ENCODE measurements at places on chromosomes 4 and X. TPM values are rescaled to one million over a fixed set of nuclear protein-coding genes. Genes with fewer than 3 reads are reported as not detected.

Gene DMD
- 8.4 TPM for total RNA-seq

Gene F11
- total RNA-seq: 1.6 TPM

Gene ETDA
- total RNA-seq: not detected

Gene RHOXF1
- not detected for total RNA-seq

Gene ZAR1
- 0.87 TPM for total RNA-seq

Gene MXRA5
- total RNA-seq: 2.8 TPM

Gene IKBKG
- 29.1 TPM for total RNA-seq

Gene RAP2C
- total RNA-seq: 25.0 TPM

Gene AKAP14
- 1.6 TPM for total RNA-seq

Gene MEPE
- not detected for total RNA-seq

Gene GPR173
- 7.3 TPM for total RNA-seq

Gene ASMTL
- 88.2 TPM for total RNA-seq

Gene P2RY4
- total RNA-seq: not detected

Gene DUSP9
- 2.5 TPM for total RNA-seq

Gene GASK1B
- total RNA-seq: 0.23 TPM

Gene KLHL8
- 6.5 TPM for total RNA-seq

- DNase-seq: no peak
Observed at GRCh38 chrX:38018766-38019425, 12.5 kb downstream of the SYTL5 start.

- no peak for DNase-seq
Observed at GRCh38 chr4:101954351-101954750, 163.8 kb downstream of the BANK1 start.

DNA sequence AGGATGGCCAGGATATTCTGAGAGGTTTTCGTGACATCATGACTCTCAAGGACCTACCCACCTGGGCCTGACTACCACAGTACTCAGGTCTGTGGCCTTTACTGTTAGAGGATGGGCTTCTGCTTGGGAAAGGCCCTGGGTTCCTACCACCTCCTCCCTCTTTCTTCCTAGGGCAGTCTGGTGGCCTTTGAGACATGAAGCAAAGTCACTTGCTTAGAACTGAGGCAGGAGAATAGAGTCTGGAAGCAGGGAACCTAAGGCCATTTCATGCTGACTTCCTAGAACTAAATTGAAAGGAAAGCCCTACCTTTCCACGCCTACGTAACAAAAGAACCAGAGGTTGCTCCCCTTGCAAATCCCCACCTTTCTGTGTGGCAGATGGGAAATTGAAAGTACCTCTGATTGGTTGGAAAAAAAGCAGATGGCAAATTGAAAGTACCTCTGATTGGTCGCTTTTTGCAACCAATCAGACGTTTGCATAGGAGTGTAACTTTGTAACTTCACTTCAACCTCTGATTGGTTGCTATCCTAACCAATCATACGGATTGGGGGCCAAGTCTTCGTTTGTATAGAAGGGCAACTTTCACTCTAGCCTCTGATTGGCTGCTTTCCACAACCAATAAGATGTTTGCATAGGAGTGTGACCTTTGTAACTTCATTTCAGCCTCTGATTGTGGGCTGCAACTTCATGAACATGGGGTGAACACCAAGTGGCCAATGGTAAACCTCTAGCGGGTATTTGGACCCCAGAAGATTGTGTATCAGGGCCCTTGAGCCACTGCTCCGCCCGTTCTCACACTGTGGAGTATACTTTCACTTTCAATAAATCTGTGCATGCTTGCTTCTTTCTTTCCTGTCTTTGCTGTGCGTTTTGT, 9.9 kb upstream of the AKAP14 start:
- no peak for DNase-seq

- DNase-seq: no peak
Observed at GRCh38 chrX:44224760-44225159, 118.7 kb downstream of the EFHC2 start.

DNA sequence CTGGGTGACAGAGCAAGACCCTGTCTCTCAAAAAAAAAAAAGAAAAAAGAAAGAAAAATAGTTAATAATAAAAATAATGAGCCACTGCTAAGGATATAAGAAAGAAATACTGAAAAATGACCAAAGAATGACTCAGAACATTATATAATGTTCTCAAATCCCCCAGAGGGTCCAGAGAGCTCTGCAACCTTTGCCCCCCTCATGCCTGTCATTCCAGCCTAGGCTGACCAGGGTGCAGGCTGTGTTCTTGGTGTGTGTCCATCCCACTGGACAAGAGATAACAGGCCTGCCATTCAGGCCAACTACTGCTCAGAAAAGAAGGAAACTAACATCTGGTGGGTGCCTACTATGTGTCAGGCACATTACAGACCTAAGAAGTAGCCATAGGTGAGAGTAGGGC, 72.7 kb upstream of the EDNRA start:
- DNase-seq: no peak

GRCh38 chr4:8591626-8592365, 769 bp upstream of the CPZ start:
- no peak for DNase-seq

DNA sequence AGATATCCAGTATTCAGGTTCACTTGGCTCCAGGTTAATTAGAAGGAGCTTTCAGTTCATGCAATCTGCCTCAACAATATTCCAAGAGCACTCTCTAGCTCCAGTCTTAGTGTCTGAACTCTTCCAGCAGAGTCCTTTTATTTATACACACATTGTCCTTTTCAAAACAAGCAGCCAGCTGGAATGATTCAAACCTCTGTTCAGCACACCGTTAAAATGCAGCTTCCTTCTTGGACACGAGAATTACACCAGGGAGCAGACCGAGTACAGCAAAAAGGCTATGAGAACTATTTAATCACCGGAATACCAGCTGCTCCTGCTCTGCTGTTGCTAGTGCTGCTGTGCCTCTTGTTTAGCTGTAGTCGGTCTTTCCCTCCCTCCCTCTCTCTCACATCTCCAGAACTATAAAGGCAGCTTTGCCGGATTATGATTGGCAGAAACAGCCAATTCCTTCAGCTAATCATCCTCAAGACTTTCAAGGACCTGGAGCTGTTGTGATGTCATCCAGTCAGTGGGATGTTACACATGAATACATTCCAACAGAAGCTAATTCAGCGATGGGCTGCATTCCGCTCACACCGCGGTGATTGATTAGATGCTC, at the start of gene NDST4:
TSS of gene NDST4 (minus strand) at position 115 of the 601 bp plus-strand sequence. CDS start 36,584 bp downstream, outside the sequence.
- no peak for DNase-seq

DNA sequence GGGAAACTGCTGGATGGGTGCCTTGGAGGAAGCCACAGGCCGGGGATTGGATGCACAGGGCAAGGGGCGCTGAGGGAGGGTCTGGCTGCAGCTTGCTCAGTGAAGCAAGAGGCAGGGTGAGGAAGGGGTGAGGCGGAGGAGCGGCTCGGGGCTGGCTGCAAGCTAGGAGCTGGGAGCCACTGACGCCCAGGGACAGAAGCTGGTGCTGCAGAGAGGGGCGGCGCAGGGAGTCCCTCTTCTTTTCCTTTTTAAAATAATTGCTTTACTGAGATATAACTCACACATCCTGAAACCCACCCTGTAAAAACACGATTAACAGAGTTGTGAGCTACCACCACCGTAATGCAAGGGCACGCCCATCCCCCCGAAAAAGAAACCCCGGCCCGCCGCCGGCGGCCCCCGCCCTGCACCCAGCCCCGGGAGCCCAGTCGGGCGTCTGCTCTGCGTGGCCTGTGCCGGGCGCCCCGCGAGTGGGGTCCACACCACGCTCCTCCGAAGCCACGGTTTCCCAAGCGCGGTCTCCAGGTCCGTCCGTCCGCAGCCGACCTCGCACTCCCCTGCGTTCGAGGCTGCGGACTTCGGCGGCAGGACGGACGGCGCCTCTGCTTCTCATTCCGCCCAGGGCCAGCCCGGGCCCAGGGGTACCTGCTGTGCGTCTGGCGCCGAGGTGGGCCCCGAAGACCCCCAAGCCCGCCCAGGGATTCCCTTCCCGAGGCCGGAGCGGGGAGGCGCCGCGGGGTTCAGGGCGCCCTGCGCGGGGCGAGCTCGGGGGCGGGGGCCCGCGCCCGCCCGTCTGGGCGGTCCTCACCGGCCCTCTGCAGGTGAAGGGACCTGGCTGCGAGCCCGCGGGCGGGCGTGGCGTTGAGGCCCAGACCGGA, 866 bp upstream of the UVSSA start:
- peak; percentile 63 for DNase-seq

GRCh38 chr4:142574306-142574705, 271.8 kb downstream of the INPP4B start:
- no peak for DNase-seq

GRCh38 chr4:177267911-177268310, 41.8 kb upstream of the NEIL3 start:
- no peak for DNase-seq

DNA sequence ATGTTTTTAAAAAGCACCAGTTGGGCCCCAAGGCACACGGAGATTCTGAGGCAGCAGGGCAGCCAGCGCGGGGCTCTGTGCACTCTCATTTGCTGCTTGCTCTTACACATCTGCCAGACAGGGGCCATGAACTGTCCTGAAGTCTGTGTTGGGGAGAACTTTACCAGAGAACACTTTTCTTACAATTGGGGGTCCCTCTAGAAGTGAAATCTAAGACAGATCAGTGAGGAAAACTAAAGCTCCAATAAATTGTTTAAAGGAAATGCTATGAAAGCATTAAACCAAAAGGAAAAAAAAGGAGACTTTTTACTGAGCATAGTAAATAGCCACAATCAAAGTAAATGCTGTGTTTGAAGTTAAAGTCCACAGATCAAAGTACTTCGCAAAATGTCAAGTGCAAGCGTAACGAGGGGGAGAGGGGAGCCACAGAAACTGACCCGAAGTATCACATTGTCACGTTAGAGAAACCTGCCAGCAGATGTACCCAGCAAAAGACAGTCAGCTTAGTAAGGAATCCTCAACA, 37.8 kb downstream of the SORBS2 start:
- no peak for DNase-seq

- DNase-seq: peak; percentile 58
Observed at GRCh38 chr4:10456595-10457254, 501 bp downstream of the ZNF518B start.

DNA sequence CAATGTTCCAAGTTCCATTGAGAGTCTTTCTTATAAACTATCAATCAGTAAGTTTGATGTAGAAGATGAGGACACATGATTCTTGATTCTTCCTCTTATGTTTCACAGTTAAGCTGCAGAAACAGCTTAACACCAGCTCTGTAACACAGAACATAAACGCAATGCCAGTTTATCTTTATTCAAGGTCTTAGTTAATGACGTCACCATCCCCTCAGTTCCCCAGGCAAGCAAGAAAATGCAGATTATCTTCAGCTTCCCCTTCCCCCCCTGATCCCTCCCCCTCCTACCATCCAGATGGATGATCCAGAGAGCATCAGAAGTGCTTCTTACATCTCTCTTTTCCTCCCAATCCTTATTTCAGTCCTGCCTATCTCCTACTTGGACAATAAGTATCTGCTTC, 4.4 kb upstream of the SH3RF1 start:
- DNase-seq: no peak

DNA sequence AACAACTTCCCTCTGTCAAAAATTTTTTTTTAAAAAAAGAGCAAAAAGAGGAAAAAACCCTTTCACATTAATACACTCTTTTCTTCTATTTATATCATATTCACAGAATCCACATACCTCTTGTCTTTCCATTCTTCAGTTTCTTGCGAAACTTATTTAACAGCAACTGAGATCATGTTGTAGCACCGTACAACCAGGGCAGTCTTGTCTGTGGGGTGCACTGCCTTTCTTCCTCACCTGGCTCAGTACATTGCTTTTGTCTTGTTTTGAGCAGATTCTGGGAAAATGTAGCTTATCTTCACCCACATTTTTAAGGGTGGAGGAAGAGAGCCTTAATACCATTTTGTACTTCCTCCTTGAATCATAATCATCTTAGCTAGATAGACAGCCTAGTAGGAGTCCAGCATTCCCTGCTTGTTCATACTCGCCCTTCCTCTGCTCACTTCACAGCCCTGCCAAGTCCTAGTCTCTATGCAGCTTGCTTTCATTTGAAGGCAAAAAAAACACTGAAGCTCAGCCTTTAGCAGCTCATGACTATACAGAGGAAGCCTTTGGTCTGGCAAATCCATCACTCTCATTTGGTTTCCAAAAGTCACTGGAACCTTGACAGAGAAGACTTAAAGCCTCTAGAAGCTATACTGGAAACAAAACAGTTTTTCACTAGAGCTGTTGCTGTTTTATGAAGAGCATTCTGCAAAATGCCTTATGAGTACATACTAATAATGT, 140.6 kb upstream of the BANK1 start:
- no peak for DNase-seq

DNA sequence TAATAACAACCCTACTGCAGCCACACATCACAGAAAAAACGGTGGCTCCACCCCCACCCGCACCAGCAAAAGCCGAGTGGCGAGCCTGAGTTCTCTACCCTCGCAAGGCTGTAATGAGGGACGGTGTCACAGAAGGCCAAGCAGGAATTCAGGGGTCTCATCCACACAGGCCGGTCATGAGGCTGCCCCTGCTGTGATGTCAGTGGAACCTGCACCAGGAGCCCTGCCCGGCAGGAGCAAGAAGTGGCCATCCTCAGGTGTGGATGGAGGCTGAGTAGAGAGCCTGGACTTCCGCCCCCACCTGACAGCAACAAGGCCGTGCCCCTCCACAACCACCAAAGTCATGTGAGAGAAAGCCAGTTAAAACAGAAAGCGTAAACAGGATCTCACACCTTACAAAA, 20.6 kb downstream of the LYAR start:
- DNase-seq: no peak

GRCh38 chr4:52889354-52889753, 27.2 kb downstream of the RASL11B start:
- DNase-seq: no peak

DNA sequence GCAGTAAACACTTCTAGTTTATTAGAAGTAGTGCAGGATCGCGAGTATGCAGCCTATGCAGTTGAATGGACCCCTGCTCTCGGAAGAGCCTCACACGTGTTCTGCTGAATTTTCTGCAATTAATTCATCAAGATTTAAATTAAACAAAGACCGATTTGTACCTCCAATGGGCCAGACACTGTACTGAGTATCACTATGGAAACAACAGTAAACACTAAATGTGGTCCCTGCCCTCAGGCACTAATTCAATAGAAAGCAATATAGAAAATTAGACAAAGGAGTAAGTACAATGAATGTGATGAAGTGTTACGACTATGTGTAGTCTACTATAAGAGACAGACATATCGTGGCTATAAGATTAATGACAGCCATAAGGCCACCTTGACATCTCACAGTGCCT, 740.3 kb upstream of the FRG1 start:
- no peak for DNase-seq

GRCh38 chr4:657834-658667, 16.0 kb downstream of the ATP5ME start:
- no peak for DNase-seq

GRCh38 chr4:158856852-158857251, 88.0 kb downstream of the FNIP2 start:
- DNase-seq: no peak

DNA sequence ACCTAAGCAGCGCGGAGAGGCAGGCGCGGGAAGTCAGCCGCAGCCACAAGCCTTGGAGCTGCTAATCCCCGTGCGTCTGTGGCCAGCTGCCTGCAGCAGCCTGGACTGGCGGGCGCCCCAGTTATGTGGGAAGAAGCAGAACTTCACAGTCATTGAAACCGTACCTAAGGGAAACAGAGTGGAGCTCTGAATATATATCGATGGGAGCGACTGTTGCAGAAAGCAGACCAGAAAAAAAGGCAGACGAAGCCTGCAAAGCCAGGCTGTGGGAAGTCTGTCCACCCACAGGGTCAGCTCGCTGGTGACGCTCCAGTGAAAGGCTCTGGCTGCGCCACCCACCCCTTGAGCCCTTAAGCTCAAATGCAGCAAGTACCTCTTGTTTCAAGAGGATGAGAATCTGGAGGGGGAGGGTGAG, 24.7 kb downstream of the KCNE5 start:
- peak; percentile 15 for DNase-seq

GRCh38 chr4:80900908-80901307, 129.6 kb upstream of the BMP3 start:
- no peak for DNase-seq

GRCh38 chrX:92232182-92232581, 453.0 kb downstream of the PCDH11X start:
- DNase-seq: no peak
